GM04503 (cell line): ENCODE measurements at places on chromosomes 2 and 18.
A peak's percentile ranks its signal among the peaks of the same experiment; 100 is the strongest.

DNA sequence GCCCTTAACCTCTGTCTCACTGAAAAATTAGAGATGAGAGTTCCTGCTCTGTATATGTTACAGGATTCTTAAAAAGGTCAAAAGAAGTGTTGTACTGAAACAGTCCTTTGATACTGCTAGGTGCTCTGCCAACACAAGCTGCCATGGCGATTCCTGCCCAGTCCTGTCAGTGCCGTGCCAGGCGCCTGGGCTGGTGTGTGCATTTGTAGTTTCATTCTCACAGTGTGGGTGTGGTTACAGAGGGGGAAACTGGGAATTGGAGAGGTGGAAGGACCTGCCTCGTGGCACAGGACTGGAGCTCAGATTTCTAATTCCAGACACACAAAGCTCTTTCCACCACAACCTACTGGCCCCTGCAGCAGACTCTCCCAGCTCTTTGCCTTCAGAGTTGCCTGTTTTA, 122.3 kb upstream of the RAB6C start:
- no peak for DNase-seq

GRCh38 chr2:18925296-18925695, 335.9 kb upstream of the NT5C1B start:
- peak; percentile 67 for DNase-seq

GRCh38 chr2:120736202-120736623, 545 bp downstream of the GLI2 start:
- DNase-seq = no peak

- DNase-seq = no peak
Observed at GRCh38 chr2:188788621-188789020, 185.6 kb upstream of the COL3A1 start.

GRCh38 chr2:37885329-37885993, 39.6 kb upstream of the RMDN2 start:
- DNase-seq = no peak

- DNase-seq = peak; percentile 57
Observed at GRCh38 chr18:26226229-26227050, at the start of gene TAF4B. TSS of gene TAF4B (plus strand) at chr18:26226445. CDS start at chr18:26226934, 489 bp downstream.

GRCh38 chr2:212406716-212407115, 131.9 kb downstream of the ERBB4 start:
- no peak for DNase-seq

GRCh38 chr2:20448246-20448976, 1.5 kb downstream of the RHOB start:
- DNase-seq = no peak

DNA sequence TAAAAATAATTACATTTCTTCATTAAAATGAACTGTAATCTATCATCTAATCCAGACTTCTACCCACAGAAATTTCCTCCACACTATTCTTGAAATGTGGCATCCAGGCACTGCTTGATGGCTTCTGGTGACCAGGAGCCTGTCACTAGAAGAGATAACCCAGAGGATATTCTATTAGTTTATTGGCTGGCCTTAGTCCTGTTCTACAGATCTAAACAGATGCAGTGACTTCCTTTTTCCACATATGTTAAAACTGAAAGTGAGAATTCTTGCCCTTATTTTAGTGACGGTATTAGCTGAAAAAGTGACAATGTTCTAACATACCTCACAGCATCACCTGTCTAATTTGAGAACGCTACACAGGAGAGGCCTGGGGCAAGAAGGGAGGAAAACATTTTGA, 775.4 kb downstream of the TSN start:
- no peak for DNase-seq
